ENCODE measurements at places on chromosomes 2 and 18.

GRCh38 chr2:26974352-26974751 is 3.9 kb downstream of the MAPRE3 start:
- no peak for DNase-seq

- no peak for DNase-seq
These were observed 159.6 kb upstream of the SIX2 start for GRCh38 chr2:45168711-45169338.

GRCh38 chr18:35426786-35427185 is 49.6 kb upstream of the ZNF396 start:
- no peak for DNase-seq

- DNase-seq: no peak
These were observed 186.7 kb downstream of the PARD3B start for GRCh38 chr2:204732019-204732418.

DNA sequence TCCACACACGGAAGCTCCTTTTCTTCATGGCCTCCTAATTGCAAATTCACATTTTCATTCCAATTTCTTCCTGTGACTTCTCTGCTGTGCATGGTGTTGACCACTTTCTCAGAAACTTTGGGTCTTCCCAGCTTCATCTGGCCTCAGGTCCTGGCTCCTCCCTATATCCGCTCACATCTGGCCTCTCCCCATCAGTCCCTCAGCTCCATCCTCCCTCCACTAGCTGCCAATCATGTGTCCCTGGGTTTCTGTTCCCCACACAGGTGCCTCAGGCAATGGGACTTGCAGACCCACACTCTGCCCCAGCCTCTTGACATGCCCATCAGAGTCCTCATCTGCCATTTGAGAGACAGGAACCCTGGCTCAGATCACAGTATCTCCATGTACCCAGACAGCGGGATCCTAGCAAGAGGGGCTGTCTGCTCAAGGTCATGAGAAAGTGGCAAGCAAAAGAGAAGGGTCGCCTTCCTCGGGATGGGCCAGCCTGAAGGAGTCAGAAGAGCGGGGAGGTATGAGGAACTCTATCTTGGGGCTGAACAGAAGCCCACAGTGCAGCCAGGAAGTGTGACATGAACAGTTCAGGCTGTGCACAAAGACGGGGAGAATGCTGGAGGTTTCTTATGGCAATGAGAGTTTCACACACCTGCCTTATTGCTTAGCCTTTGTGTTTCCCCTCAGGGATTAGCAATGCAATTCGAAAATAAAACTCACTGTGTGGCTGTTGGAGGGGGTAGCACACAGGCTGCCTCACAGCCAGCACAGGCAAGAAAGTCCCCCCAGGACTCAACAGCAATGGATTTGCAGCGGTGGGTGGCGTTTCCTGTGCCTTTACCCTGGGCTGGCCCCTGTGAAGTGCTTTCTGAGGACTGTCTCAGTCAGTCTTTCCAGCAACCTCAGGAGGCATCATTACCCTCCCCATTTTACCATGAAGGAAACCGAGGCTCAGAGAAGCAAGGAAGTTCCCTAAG is 69.5 kb downstream of the COPS8 start:
- DNase-seq: no peak

DNA sequence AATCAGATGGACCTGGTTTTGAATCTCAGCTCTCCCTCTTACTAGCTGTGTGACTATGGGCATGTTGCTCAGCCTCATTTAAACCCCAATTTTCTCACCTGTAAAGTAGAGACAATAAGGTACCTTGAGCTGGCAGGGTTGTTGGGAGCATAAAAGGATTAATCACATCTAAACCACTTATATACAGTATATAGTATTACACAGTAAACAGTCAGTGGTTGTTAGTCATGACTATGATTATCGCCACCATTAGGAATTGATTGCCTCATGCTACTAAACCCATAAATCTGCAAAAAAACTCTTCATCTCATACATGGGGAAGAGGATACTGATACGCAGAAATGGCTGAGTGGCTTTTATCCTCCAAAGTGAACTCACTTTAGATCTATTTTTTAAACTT is 65.8 kb downstream of the INO80D start:
- DNase-seq: no peak

DNA sequence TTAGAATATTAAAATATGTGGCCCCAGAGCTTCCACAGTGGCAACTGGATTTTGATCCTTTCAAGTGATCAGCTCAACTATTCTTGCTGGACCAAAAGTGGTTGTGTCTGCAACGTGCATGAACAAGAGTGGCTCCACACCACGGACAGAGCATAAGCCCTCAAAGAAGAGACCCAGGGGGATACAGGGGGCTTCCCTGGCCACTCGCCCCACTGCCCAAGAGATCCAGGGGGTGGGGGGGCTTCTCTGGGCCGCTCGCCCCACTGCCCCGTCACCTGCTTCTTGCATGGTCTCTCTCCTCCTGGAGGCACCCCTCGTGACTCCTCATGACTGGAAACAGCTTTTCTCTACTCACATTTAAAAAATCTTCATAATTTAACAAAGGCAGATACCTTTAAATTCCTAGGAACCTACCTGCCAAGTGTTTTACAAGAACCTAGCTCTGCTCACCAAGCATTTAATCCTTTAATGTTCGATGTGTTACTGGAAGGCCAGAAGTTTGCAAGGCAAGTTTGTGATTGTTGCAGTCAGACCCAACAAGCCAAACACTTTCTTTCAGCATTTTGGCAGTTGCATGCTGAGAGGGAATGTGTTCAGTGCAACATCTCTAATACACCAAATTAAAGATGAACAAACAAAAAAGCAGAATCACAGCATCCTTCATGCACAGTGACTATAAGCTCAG is 174.3 kb downstream of the BCL2 start:
- DNase-seq: no peak

- DNase-seq: no peak
These were observed 33.3 kb upstream of the ANKRD62 start for GRCh38 chr18:12060182-12060870.

- no peak for DNase-seq
These were observed 7.3 kb upstream of the ASIC4 start for GRCh38 chr2:219506802-219507526.

GRCh38 chr18:75625966-75626365 is 198.5 kb upstream of the SMIM21 start:
- no peak for DNase-seq

DNA sequence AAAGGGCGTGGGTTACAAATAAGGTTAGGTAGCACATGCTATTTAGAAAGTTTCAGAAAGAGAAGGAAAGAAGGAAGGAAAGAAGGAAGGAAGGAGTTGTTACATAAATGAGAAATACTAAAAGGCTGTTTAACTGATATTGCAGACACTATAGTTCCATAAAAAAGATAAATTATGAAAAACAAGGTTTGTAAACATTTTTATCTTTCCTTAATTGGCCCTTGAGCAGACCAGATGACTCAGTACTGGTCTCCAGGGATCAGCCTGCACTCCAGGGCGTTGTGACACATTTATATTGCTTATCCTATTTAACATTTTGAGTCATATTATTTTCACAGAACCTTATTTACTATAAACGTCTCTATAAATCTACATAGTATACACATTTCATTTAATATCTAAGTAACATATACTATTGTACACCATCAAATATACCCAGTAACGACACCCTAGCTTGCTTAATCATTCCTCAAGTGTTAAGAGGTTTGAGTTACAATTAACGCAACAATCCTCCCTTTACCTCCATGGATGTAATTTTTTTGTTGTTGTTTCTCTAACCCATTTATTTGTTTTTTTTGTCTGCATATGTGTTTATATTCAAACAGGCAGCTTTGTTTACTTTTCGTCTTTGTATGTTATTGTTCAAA is 2.8 kb upstream of the RAB31 start:
- no peak for DNase-seq

GRCh38 chr2:9168821-9169221 is 37.8 kb upstream of the ASAP2 start:
- peak; percentile 4 for DNase-seq

Measured in CD4-positive, alpha-beta T cell treated with Interleukin-4 for 1 hour (primary cell).